Stimulated activated CD8-positive, alpha-beta memory T cell treated with anti-CD3 and anti-CD28 coated beads, Interleukin-4, amount 100 ng/mL, for 1 hour (primary cell): ENCODE measurements at places on chromosomes 1 and 21.

GRCh38 chr1:236150986-236151385 is 8.6 kb downstream of the GPR137B start:
- no peak for DNase-seq

DNA sequence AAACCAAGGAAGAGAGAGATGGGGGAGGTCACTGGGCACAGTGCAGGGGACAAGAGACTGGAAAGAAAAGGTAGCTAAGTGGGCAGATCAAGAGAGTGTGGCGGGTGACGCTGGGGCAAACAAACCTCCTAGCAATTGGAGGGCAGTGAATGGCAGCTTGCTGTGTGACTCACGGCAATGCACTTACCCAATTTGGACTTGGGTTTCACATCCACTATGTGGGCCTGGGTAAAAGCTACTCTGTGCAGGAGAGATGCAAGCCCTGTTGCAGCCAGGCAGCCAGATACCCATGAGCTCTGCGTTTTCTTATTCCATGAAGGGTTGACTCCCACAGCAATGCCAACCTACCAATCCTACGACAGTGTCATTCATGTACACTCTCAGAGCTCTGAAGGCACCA is 9.5 kb downstream of the PLXNA2 start:
- DNase-seq: no peak

GRCh38 chr1:157725221-157725577 is 24.6 kb upstream of the FCRL3 start:
- DNase-seq: no peak

DNA sequence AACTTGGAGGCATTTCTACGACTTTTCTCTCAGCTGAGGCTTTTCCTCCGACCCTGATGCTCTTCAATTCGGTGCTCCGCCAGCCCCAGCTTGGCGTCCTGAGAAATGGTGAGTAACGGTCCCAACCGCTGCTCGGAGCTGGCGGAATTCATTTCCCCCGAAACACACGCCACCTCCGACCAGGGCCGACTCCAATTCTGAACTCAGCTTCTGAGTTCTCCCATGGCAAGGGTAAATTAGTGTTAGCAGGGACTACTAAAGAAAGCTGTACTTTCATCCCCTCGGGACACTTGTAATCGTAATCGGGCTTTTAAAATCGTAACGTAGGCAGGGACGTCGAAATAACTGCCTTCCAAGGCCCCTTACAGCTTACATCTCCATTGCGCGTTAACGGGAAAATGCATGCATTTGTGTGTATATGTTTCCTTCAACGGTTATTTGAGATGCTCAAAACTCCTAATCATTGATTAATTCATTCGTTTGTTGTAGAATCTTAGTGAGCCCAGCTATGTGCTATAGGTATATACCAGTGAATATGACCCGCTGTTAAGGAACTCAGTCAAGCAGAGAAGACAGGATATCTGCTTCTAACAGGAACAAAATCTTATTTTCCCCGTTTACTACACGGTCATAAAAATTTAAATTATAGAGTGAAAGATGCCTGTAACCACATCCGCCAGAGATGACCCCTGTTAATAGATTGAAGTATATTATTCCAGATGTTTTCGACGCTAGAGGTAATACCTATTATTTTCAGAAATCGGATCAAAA is 472 bp downstream of the DTL start:
- DNase-seq: no peak

GRCh38 chr21:32206631-32207405 is 72.0 kb downstream of the MIS18A start:
- DNase-seq: no peak

DNA sequence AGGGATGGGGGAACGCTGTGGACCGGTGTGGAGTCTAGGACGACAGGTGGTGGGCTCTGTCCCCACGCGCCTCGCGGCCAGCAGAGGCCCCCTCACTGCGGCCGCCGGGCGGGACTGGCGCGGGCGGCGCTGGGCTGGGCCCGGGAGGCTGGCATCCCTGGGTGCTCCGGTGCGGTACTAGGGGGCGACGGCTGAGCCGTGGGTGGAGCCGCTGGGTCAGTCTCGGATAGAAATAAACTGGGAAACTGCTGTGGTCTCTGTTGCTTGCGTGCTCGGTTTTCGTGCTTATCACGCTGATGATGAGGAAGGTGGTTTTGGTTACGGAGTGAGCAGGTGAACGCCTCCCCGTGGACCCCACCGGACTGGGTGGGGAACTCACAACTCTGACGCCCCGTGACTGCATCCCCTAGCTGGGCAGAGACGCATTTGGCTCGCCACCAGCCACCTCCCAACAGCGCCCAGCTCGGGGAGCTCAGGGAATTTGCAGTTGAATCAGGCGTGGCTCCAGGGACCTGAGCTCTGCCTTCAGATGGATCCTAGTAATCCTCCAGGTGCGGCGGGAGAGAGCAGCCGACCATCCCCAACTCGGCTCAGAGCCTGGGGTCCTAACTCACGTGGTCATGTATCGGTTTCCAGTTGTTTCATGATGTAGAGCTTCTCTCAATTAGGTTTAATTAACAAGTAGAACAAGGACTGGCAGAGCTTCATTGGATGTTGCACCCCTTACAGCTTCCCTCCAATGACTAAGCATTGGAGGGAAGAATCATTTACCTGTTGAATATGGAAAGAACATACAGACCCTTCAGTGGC is 32.1 kb downstream of the HSD17B7 start:
- no peak for DNase-seq

DNA sequence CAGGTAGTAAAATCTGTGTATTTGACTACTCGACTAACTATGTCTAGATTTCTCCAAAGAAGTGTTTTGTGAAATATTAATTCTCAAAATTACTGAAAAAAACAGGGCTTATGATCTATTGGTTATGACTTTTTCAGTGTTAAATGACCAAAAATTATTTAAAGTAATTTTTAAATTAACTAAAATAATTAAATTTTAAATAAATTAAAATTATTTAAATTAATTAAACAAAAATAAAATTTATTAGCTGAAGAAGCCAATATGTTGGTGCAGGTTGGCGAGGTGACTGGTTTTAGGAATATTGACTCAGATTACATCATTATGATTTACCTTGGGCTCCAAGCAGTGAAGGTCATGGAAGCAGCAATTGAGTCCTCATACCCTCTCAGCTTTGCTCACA is 483.2 kb downstream of the PTPRC start:
- no peak for DNase-seq

- DNase-seq: no peak
Observed at GRCh38 chr1:185727726-185728125, 6.5 kb upstream of the HMCN1 start.

- no peak for DNase-seq
Observed at GRCh38 chr21:35178827-35179226, 129.7 kb upstream of the RUNX1 start.
